ENCODE measurements at places on chromosomes 7 and 10.

GRCh38 chr10:77873536-77874380 is 52.8 kb downstream of the DLG5 start:
- DNase-seq, result no peak

GRCh38 chr7:64515330-64515729 is 47.5 kb downstream of the ZNF680 start:
- DNase-seq, result no peak

DNA sequence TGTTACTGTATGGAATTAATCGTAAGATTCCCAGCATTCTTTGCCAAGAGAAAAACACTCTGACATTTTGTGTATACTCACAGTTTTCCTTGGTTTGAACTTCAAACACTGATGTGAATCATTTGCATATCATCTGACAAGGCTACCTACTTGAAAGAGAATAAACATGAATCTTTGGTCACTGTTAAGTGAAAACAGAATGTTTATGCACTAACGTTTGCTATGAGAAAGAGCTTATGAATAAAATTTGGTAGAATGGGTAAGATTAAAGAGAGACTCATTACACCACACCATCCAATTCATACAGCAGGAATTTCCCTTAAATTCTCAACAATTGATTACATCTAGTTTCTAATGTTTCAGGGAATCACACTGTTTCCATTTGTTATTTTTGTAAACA is 46.6 kb downstream of the MACC1 start:
- no peak for DNase-seq

DNA sequence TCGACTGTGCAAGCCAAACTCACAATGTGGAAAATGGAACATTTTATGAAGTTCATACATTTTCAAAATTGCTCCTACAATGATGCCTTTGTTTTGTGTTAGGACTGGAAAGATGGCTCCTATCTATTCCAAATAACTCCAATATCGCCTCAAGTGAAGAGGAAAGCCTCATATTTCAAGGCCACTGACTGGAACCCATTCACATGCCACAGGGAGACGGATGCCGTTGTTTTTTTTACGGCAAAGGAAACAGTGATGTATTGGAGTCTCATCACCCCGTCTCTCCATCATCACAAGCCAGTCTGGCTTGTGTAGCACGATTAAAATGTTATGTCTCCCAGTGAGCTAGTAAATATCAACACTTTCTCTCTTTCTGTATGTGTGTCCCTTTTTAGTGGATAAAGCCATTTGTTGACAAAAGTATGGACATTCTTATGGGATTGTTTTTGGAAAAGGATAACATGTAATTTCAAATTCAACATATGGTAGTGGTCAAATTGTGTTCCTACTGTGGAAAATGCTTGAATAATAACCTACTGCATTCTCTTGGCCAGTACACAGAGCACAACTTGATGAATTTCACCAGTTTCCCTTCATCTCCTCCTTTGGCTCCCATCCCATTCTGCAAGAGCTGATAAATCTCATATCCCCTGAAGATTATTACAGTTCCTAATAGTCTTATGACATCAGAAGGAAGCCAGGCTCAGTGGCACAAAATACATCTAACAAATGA is 109.5 kb upstream of the PITRM1 start:
- DNase-seq, result no peak

DNA sequence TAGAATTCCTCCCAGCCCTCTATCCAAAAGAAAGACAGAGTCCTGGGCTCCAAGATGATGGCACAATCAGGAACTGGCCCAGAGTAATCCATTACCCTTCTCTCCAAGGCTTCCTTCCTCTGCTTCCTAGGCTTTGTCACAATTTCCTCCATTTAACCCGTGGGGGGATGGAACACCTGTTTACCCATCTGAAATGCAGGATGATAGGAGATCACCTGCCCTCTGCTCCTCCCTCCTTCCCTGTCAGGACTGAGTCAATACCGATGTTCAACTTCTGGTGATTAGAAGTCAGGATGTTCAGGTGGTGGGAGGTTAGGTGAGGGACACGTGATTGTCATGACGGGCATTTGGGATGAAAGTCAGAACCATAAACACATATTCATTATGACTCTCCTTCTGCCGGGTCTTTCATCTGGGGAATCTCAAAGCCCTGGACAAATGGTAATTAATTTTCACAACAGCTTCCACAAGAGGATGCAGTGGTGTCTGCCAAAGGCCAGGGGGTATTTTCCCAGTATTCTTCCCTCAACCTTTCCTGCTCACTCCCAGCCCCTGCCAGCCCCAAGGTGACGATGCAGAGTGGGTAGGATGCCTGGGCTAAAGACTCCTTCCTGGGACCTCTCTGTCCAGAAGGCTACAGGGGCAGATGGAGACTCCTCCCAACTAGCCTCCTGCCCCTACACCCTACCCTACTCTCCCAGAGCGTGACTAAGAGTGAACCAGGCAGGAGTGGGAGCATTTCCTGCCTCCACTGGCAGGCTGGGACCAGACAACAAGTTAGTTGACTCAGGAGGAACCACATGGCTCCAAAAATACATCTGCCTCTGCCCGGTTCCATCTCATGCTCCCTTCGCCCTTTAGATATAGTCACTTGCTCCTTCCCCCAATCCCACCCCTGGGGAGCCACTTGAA is 27.9 kb downstream of the DUSP5 start:
- DNase-seq, result no peak

DNA sequence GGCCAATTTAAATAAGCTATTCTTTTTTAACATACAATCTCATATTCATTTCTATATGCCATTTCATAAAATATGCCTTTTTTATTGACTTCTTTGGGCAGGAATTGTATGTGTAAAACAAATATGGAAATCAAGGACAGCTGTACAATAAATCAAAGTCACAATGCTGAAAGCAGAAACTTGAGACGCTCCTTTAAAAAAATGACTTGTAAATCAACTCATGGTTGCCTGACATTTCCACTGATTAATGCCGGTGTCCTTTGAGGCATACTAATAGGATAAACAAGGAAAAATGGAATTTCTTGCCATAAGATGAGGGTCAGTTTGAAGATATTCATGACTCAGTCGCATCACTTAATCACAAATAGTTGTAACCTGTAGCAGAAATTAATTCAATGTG is 247.4 kb upstream of the TEX47 start:
- no peak for DNase-seq

DNA sequence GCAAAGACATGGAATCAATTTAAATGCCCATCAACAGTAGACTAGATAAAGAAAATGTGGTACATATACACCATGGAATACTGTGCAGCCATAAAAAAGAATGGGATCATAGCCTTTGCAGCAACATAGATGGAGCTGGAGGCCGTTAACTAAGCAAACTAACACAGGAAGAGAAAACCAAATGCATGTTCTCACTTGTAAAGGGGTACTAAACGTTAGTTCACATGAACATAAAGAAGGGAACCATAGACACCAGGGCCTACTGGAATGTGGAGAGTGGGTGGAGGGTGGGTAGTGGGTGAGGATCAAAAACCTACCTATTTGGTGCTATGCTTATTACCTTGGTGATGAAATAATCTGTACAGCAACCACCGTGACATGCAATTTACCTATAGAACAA is 78.4 kb upstream of the GSDME start:
- DNase-seq, result no peak

DNA sequence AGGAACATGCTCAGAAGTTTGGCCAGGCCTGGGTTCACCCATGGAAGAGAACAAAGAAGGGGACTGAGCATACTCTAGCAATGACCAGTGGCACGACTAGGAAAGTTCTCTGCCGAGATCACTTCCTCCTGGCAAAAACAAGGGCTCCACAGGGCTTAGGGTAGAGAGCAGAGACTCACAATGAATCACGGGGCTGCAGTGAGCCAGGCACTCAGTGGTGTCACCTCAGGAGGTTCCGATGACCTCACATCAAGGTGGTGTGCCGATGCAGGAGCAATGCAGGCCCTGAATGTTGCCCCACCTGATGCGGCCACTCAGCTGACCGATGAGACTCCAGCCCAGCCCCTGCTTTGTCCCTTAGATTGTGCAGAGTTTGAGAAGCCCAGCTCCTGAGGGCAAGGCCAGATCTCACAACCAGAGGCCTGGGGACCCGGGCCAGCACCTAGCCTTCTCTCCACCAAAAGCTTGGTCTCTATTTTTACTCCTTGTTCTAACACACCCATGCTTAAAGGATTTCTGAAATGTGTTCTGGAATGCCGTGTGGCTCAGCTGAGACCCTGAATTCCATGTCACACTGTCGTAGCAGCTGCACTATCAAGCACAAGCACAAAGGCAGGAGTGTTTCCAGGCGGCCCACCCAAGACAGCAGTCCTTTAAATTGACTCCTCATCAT is 60.9 kb downstream of the COBL start:
- DNase-seq, result no peak

DNA sequence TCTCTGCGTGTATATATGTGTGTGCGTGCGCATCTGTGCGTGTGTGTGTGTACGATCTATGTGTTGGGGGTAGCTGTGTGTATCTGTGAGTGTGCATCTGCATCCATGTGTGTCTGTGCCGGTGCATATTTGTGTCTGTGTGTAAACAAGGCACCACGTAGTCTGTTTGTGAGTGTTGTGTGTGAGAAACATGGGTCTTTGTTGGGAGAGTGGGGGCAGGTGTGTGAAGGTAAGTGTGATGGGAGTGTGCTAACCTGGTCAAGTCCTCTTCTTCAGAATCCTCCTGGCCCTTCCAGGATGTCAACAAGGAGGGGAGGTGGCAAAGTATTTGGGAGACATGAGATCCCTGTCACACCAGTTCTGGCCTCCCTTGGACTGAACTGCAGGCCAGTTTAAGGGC is 87.2 kb downstream of the HIF1AN start:
- DNase-seq, result no peak

- DNase-seq, result no peak
Observed at GRCh38 chr10:119098576-119098975, 5.3 kb upstream of the DENND10 start.

DNA sequence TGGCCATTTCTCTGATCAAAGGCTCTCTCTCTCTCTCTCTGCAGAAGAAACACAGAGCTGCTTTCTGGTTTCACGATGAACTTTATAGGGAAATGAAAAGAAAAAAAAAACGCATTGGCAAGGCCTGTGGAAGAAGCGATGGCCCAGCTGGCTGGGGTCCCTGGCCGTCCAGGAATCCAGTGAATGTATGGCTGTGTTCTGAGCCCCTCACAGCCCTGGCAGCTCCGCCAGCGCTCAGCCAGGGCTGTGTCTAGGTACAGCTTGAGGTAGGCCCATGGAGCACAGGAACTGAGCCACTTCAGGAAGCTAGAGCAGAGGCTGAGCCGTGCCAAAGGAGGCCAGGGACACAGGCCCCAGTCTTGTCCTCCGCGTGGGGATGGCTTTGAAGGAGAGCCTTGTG is 13.1 kb upstream of the UCMA start:
- no peak for DNase-seq

DNA sequence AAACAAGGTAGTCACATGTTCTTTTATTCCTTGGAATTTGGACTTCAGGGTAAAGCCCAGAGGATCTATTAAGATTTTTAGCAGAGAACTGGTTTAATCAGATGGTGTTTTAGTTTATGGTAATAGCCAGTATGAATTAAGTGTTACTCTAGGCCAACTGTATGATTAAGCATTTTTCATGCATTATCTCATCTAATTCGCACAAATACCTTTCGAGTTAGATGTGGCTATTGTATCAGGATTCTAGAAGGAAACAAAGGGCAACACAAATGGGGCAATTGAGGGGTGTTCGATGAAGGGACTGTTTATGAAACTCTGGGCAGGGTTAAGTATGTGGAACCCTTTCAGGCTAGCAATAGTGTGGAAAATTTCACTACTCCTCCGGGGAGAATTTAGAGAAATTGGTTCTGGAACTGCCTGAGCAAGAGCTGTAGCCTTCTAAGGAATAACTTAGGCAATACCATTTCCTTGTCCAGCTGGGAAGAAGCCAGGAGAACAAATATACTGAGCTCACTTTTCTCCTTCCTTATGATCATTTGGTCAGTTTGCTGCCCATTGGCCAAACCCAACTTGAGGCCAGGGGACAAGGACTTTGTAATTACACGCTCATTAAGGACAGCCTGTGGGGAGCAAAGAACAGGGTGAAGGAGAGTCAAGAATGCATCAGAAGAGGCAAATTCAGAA is 319.0 kb upstream of the FZD1 start:
- no peak for DNase-seq

- DNase-seq, result no peak
Observed at GRCh38 chr7:44814919-44815318, 18.4 kb downstream of the PPIA start.

- no peak for DNase-seq
Observed at GRCh38 chr10:77801474-77802161, 124.9 kb downstream of the DLG5 start.

DNA sequence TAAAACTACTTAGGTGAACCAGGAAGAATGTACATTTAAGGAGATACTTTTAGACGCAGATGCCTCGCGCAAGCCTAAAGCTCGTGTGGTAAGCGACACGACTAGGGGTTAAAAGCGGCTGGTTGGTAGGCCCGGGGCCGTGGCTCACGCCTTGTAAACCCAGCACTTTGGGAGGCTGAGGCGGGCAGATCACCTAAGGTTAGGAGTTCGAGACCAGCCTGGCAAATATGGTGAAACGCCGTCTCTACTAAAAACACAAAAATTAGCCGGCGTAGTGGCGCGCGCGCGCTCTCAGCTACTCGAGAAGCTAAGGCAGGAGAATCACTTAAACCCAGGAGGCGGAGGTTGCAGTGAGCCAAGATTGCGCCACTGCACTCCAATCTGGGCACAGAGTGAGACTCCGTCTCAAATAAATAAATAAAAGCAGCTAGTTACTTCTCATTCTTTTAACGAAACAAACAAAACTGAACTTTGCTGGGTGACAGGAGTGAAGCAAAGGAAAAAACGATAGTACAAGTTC is 879 bp downstream of the NUDT5 start:
- DNase-seq, result no peak

DNA sequence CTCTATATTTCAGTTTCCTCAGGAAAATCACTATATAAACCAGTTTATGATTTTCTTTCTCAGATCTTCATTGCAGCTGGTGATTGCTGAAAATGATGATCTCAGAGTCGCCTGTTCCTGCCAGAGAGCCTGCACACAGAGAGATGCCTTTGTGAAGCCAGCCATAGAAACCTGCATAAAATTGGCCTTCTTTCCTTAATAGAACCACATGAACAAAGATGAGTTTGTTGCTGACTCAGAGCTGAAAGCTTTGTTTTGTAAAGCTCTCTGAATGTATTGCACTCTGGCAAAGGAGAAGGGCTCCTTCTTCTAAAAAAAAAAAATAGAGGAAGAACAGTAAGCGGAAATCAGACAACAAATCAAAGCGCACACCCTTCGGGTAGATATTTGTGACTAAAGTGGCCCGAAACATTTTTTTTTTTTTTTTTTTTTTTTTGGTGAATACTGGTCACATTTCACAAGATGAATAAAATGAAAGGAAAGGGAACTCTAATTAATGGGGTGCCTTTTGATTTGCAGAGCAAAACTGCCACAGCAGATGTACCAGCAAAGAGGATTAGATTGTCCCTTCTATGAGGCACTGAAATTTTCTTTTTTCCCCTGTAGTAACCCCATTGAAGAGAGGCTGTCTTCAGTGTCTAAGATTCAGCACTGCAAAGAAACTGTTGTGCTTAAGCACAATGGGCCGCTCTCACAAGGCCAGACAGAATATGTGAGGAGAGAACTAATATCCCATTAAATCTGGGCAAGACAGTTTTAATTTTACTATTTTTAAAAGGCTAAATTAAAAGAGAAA is 75.1 kb upstream of the PTPRZ1 start:
- DNase-seq, result no peak

- DNase-seq, result no peak
Observed at GRCh38 chr10:132941640-132942051, 724 bp downstream of the CFAP46 start.

- no peak for DNase-seq
Observed at GRCh38 chr7:128366986-128367385, 5.5 kb upstream of the PRRT4 start.

Data from effector CD8-positive, alpha-beta T cell (primary cell).